EL (cell line): ENCODE measurements at places on chromosomes 2 and 18.

GRCh38 chr2:215371915-215372897, 60.3 kb downstream of the ATIC start:
- no peak for DNase-seq

- DNase-seq: peak; percentile 42
Measured at GRCh38 chr2:191114403-191114886, 36.3 kb downstream of the STAT4 start.

DNA sequence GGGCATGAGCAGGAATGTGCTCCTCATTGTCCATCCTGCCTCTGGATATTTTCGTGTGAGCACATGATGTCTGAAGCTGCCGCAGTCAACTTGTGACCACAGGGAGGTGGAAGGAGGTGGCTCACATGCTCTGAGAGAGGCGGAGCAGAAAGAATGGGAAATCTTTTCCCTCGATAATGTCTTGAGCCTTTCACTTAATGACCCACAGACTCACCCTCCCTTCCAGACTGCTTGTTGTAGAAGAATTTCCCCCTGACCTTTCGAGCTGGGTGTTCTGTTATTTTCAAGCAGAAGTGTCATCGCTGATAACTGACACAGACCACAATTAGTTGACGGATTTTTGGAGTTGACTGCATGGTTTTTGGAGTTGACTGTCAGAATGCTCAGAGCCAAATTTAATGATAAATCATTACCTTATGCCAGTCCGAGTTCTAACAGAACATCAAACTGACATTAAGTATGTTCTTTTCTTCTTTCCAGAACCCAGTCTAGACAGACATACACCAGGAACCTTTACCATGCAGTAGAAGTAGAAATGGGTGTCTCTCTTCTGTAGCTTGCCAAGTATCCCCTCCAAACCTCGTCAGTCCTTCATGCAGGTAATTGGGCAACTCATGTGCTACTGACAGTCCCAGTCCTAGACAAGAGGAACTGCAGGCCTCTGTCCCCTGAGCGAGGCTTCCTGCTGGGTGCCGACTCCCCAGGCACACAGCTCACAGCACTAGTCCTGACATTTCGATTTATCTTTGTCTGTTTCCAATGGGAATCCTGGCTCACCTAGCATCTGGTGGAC, 29.4 kb upstream of the RTTN start:
- peak; percentile 53 for DNase-seq

DNA sequence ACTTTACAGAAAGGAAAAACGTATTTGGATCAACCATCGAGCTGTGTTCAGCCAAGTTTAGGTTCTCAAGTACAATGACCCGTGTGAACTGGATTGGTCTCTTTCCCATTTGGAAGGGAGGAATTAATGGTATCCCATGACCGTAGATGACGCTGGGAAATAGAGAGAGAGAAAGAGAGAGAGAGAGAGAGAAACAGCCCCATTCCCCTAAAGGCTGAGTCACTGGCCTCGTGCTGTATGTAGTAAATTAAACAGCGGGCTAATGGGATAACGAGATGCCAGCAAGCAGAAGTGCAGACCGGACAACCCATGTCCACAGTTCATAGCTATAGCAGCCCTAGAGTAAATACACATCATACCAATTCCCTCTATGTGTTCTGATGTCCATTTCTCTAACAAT, 99.6 kb downstream of the BCL11A start:
- no peak for DNase-seq

DNA sequence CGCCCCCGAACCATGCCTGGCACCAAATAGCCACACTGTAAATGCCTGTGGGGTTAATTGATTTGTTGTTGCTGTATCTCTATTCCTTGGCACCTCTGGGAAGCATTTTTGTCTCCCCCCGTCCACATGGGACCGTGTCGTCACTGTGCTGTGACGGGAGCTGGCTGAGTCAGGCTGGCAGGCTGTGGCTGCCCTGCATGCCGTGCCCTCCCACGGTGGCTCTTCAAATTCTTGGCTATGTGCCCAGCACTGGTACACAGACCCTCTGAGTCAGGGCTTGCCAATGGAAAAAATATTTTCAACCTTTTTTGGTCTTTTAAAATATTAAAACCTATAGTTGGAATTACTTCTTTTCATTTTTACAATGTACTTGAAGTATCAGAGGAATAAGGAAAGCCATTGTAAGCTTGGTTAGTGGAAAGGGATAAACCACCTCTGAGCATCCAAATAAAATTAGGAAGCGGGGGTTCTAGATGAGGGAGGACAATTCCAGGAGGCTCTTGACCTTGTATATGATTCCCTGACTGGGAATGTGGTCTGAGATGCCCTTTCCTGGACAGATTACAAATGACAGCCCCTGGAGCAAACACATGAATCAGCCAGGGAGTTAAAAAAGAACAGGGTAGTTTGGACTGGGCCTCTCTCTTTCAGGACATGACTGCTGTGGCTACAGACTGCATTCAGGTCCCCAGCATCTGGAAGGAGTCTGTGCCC, 59.4 kb downstream of the DGKD start:
- DNase-seq: peak; percentile 85

GRCh38 chr2:40488101-40488601, 36.3 kb upstream of the SLC8A1 start:
- DNase-seq: peak; percentile 51

- peak; percentile 21 for DNase-seq
Measured at GRCh38 chr2:39845460-39846146, 66.5 kb upstream of the THUMPD2 start.

- no peak for DNase-seq
Measured at GRCh38 chr2:173524256-173524955, 169.7 kb downstream of the CDCA7 start.

DNA sequence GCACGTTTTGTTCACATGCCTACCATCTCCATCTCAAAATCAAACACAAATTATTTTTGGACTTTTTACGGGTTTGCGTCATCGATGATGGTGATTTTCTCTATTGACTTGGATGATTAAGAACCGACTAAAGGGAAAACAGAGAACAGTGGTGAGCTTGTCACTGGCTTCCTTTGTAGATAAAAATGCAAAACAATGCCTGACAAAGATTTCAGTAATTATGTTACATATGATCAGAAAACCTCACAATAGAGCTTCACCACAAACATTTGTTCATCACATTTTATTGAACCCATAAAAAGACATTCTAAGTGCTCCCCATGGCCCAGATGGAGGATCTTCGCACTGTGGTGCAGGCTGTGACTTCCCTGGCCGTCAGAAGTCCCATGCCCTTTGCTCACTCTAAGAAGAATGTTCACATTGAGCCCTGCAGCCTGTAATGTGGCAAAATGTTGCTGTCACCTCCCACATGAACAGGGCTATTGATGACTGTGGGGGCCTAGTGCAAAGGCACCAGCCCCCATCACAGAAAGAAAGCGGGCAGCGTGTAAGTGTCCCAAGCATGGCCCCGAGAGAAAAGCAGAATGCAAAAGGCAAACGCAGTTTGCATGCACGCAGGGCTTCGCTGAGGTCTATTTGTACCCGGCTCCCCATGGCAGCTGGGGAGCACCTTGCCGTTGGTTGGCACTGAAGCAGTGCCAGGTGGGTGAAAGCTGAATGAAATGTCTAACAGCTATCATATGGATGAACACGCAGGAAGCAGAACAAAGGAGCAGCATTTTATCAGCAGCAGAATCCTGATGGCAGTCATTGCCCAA, 60.6 kb downstream of the BCL2 start:
- no peak for DNase-seq

GRCh38 chr2:237603718-237604362, 13.3 kb upstream of the RAB17 start:
- DNase-seq: peak; percentile 69

- peak; percentile 83 for DNase-seq
Measured at GRCh38 chr18:56168049-56168781, 470.2 kb downstream of the TXNL1 start.

GRCh38 chr2:197358931-197359330, 48.4 kb upstream of the ANKRD44 start:
- DNase-seq: peak; percentile 26

DNA sequence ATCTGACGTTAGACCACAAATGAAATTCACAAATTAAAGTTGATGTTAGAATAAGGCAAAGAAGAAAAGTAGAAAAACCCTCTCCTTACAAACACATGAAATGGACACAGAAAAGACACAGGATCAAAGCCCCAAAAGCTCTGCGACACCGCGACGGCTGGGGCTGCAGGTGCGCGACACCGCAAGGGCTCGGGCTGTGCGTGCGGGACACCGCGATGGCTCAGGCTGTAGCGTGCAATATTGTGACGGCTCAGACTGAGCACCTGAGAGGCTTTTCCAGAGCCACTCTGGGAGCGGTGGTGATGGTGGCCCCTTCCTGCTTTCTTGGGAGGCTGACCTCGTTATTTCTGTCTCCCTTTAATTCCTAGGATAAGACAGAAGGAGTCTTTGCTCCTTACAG, 256.9 kb downstream of the TWIST2 start:
- no peak for DNase-seq

- peak; percentile 73 for DNase-seq
Measured at GRCh38 chr2:1544478-1545069, 131.3 kb downstream of the TPO start.

DNA sequence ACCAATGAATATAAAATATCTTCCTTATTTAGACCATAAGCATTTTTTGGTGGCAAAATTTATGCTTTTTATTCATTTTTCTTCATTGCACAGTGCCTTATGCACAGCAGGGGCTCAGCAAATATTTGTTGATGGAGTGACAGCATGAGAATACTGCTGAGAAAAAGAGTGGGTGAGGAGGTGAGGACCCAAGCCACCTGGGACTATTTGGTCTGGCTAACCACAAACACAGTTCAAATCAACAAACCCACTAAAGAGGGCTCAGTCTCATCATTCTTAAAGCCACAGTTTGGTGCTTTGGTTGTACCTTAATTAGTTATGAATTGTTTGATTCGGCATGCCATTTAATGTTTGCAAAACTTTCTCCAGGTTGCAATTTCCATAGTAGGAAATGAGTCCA, 183.5 kb upstream of the ZNF521 start:
- DNase-seq: no peak

- peak; percentile 53 for DNase-seq
Measured at GRCh38 chr18:49561289-49562193, at the start of gene LIPG. LIPG (plus strand) TSS chr18:49562057; CDS start chr18:49562309, 252 bp downstream.

DNA sequence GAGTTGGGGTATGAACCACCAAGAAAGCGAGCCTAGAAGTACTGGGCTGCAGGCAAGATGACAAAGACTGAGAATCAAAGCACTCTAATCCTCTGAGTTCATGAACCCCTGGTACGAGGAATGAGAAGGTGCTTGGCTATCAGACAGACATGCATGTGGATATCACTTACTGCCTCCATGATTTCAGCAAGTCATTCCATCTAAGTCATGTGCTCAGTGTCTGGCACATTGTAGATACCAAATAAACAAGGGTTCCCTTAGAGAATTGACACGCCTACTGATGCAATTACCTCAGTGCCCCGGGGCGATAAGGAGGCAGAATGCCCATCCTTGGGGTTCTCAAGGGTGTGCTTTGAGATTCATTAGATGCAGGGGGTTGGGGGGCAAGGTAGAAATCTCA, 125.6 kb upstream of the PKDCC start:
- DNase-seq: peak; percentile 58
